RCC 7860 (cell line): ENCODE measurements at places on chromosomes 11 and 22.

GRCh38 chr22:24495365-24495675 is 188 bp downstream of the UPB1 start:
- no peak for DNase-seq

- peak; percentile 31 for DNase-seq
Measured at GRCh38 chr11:34468209-34468841, 29.6 kb downstream of the CAT start.

GRCh38 chr11:95829580-95830259 is 39.4 kb downstream of the CEP57 start:
- peak; percentile 16 for DNase-seq

DNA sequence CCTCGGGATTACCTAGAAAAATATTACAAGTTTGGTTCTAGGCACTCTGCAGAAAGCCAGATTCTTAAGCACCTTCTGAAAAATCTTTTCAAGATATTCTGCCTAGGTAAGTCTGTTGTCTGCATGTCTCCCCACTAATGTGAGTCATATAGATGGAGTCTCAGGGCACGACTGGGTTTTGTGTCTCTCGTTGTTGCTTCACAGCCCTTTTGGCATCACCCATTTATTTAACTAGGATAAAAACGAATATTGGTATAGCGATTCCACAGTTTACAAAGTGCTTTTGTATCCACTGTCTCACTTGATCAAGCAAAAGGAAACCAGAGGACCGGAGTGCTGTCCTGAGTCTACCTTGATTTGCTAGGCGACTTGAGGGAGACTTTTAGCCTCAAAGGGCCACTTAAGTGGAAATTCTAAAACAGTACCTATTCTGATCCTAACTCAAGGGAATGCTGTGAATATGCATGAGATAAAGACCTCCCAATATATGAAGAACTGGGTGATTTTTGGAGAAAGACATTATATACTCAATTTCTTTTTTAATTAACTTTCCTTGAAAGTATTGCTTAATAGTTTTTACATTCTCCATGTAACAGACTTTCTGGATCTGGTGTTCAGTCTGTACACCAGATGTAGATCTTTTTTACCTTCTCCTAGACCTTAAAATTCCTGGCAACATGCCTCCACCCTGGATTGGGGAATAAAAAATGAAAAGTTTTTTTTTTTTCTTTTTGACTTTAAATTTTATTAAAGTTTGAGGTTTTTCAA is 590 bp downstream of the NNMT start:
- no peak for DNase-seq

DNA sequence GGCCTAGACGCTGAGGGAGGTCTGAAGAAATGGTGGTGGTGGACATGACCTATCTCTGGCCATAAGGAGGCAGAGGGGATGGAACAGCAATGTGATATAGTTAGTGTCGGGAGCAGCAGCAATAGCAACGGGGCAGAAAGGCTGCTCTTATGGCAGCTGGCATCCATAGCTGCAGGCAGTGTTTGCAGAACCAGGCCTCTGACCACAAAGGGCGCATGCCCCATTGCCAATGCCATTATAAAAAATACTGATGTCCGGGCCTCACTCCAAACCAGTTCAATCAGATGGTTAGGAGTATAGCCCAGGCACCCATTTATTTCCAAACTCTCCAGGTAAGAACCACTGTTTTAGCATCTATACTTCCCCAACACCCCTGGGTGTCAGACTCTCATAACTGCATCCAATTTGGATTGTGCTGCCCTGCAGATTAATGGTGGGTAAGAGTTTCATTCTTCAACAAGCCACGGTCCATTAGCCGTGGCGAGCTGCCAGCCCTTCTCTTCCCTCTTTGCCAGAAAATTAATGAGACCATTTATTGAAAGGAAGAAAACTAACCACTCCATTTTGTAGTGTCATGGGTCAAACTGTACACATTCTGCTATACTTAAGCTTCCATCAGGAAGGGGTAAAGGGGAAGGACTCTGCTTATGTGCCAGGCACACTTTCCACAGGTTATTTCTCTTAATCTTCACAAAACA is 72.8 kb upstream of the SPON1 start:
- no peak for DNase-seq

DNA sequence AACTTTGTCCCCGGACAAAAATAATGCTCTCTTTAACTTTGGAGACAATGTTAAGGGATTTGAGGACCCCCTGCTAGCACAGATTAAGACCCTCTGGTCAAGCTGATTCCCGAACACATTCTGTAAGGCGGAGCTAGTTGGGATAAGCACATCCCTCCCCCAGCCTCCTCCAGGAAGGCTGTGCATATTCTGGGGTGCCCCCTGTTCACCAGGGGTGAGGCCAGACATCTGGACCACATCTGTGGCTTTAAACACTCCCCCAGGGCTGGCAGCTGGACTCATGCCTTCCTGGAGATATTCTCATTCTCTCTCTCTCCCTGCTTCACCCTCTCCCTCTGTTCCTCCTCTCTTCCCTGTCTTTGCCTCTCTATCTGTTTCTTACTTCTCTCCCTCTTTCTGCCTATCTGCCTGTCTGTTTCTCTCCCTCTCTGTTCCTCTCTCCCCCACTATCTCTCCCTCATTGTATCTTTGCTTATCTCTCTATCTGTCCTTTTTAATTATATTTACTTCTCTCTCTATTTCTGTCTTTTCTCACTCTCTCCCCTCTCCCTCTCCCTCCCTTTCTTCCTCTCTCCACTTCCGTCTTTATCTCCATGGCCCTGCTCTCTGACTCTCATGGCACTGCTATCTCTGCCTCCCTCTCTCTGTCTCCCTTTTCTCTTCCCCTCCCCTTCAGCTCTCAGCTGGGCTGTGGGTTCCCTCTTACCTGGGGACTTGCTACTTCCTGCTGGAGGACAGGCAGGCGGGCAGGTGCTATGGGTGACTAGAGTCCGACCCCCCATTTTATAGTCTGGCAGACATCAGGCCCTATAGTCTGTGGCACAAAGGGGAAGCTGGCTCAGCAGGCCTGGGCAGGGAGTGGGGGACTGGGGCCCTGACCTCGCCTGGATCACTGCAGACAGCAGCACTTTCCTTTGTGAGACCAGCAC is at the start of gene CRYBB1:
Gene CRYBB1 (minus strand): TSS at position 757 of the 929 bp plus-strand sequence. CDS start 1,708 bp downstream, outside the sequence.
- no peak for DNase-seq

GRCh38 chr22:27668828-27669797 is 132.4 kb downstream of the MN1 start:
- peak; percentile 83 for DNase-seq

DNA sequence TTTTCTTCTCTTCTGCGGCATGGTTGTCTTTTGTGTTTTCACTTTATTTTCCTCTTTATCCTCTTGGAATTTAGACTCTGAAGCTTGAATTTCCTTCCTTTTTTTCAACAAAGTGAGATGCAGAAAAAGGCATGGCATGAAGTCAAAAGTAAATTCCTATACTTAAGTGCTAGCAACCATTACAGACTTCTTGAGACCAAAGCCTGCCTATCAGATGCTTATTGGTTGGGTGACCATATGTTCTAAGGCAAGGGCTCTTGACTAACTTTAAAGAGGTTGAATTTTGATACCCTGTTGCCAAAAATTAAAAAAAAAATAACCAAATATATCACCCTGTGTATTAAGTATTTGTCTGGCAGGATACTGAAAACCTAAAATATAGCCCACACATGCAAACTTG is 237.4 kb downstream of the TMEM135 start:
- no peak for DNase-seq

- no peak for DNase-seq
Measured at GRCh38 chr11:75592715-75593114, 30.7 kb downstream of the SERPINH1 start.
